CMK (cell line): ENCODE measurements at places on chromosomes 6 and 20.

- no peak for DNase-seq
These were observed 25.4 kb upstream of the AFDN start for GRCh38 chr6:167801263-167801662.

- DNase-seq = no peak
These were observed 126.9 kb downstream of the MRPL14 start for GRCh38 chr6:44000164-44000842.

DNA sequence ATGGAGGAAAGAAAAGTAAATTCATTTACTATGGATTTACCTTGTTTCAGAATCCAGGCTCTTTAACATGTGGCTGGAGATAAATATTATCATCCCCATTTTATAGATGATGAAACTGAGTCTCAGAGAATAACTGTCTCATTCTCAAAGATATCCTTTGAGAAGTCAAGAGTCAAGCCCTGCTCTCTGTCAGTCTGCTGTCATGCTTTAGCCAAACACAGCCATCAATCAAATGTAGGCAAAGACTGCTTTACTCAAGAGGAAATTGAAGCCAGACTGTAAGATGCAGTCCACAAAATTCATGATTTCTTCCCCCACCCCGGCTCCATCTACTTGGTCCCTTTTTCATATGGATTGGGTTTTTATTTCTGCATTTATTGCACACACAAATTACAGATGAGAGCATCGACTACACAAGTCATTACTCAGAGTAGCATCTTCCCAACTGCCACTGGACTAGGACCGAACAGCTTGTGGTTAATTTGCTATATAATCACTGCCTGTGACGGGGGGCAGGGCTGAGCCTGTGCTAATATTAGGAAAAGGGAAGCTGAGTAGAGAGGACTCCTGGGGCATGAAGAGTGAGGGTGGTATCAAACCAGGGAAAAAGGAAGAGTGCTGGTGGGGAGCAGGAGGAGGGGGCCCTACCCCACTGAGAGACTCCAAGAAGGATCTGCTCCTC is 102.7 kb upstream of the TOP1 start:
- DNase-seq = no peak

GRCh38 chr20:40491009-40491590 is 197.9 kb downstream of the MAFB start:
- no peak for DNase-seq

DNA sequence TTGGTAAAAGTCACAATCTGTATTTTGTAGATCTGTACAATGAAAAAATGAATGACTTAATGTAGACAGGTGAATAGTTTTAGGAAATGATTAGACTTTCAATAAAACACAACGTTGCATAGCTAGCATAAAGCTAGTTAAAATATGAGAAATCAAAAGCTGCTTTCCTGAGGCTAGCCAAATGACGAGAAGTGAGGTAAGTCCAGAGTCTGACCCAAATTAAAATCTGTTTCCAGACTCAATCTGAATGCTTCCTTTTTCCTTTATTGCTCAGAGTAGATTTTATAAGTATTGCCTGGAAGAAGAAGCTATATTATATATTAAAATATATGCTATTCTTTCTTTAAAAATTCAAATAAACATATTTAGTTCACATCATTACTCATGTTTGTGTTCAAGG is 615.4 kb downstream of the CD109 start:
- DNase-seq = no peak

GRCh38 chr6:156279261-156279969 is 497.8 kb upstream of the ARID1B start:
- DNase-seq = no peak

DNA sequence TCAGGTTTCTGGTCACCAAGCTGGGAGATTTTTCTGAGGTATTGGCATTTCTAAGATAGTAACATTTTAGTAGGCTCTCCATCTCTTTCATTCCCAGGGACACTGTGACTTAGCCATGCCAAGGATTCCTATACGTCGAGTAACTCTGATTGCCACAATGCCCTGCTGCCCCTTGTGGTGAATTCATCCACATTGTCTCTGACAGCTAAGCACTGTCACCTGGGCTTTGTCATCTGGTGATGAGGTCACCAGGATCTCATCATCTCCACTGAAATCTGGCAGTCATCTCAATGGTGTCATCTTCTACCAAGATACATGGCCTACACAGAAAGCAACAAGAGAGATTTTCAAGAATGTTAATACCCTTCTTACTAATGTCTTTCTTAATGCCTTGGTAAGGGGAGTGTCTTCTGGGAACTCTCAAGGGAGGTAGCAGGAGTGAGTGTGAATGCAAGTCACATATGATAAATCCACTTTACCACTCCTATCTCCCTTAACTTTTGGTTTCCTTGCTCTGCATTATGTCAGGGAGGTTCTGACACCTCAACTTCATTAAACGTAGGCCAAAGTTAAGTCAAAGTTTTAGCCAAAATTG is 246.7 kb downstream of the CD109 start:
- DNase-seq = no peak

DNA sequence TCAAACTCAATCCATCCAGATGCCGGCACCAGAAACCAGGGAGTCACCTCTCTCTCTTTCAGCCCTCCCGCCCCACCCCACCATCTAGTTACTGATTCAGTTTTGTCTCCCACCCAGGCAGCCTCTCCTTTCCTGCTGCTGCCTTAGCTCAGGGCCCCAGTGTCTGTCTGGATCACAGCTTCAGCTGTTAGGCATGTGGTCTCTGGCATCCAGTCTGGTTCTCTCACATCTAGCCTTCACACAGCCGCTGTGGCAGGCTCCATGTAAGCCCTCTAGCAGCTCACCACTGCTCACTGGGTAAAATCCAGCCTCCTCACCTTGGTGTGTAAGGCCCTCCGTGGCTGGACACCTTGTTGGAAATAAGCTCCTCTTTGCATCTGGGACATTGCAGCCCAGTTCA is 21.3 kb downstream of the AARS2 start:
- DNase-seq = no peak

GRCh38 chr20:34871966-34872621 is 562 bp downstream of the GGT7 start:
- no peak for DNase-seq

DNA sequence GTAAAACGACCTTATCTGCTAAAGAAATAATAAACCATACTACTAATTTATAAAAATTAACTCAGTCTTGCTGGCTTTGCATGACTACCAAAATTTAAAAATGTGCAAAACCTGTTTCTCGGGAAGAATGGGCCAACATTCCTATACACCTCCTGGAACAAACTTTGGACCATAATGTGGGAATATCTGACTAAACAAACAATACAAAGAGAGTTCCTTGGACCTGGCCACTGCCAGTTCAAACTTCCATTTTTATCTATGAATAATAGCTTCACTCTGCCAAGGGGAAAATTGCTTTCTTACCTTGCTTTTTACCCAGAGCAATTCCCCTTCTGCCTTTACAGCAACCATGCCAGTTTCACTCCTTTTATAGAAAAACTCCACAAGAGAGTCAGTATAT is 38.7 kb upstream of the POU5F1 start:
- DNase-seq = no peak

GRCh38 chr6:11426571-11426970 is 111.0 kb upstream of the TMEM170B start:
- DNase-seq = no peak

- no peak for DNase-seq
These were observed 54.8 kb upstream of the EDN1 start for GRCh38 chr6:12235341-12235740.

- no peak for DNase-seq
These were observed 173.6 kb downstream of the TFAP2B start for GRCh38 chr6:50992232-50992631.

GRCh38 chr6:8108759-8109539 is 6.6 kb upstream of the EEF1E1 start:
- no peak for DNase-seq

- no peak for DNase-seq
These were observed 60.9 kb upstream of the CD93 start for GRCh38 chr20:23146857-23147637.

DNA sequence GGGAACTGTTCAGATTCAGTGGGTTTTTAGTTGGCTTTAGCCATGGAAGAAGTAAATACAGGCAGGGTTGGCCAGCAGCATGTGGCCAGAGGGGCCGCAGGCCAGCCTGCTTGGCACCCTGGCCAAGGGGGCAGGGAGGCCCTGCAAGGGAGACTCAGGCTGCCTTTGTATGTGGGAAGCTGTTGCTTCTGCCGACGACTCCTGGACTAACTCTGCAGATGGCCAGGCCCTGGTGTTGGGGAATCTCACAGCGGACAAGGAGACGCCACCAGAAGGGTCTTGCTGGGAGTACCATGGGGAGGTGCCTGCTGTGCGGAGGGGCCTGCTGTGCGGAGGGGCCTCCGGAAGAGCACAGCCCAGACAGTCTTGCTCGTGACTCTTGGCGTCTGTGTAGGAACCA is 25.2 kb downstream of the PYGB start:
- DNase-seq = no peak

- no peak for DNase-seq
These were observed 110.6 kb downstream of the CDKAL1 start for GRCh38 chr6:20644667-20645370.

GRCh38 chr6:14231071-14231483 is 113.5 kb downstream of the CD83 start:
- DNase-seq = no peak

- DNase-seq = no peak
These were observed 13.4 kb upstream of the THEMIS start for GRCh38 chr6:127914240-127914639.

- no peak for DNase-seq
These were observed 79.2 kb upstream of the PHACTR2 start for GRCh38 chr6:143598466-143599080.

DNA sequence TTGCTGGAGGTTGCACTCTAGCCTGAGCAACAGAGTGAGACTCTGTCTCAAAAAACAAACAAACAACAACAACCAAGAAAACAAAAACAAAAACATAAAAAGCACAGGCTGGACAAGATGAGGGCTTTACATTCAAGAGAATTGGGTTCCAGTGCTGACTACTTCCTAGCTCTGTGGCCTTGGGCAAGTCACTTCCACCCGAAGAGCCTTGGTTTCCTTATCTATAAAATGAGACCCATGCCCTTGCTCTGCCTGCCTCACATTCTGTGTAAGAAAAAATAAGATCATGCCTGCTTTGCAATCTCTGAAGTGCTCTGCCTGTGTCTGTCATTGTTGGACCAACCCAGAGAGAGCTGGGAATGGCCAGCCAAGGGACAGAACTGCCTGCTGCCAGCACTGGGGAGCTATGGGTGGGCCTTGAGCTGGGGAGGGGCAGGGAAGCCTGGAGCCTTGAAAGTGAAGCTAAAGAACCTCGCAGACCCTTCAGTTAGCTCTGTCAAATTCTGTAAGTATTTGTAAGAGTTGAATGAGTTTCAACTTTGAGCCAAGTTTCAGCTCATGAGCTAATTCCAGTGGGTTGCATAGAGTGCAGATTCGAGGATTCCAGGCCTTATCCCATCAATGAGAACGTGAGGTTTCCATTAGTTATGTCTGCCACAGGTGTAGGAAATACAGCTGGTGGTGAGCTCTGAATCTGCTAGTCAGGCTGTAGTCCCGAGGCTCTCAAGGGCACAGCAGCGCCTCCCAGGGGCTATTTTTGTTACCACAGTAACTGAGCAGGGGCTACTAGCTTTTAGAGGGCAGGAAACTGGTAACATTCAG is 93.2 kb downstream of the DLGAP4 start:
- no peak for DNase-seq

- DNase-seq = no peak
These were observed 28.9 kb downstream of the STX7 start for GRCh38 chr6:132483779-132484679.

- no peak for DNase-seq
These were observed 157.8 kb upstream of the SALL4 start for GRCh38 chr20:51960047-51960675.

DNA sequence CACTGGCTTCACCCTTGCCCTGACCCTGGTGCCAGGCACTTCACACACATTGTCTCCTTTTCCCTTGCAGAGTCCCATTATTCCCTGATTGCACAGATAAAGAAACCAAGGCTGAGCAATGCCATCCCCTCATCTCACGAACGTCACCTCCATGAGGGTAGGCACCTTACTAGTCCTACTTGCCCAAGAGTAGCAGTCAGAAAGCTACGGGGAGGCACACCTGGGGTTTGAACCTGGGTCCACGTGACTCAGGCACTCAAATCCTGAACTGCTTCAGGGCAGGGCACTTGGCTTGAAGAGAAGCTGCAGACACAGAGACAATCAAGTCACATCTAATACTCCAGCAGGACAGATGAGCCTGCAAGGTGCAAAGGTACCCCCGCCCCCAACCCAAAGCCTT is 1.9 kb downstream of the BCAS1 start:
- DNase-seq = no peak

- DNase-seq = no peak
These were observed 70.7 kb upstream of the PRSS16 start for GRCh38 chr6:27176523-27177484.

- DNase-seq = no peak
These were observed 563.3 kb upstream of the HS3ST5 start for GRCh38 chr6:114906096-114906495.

- DNase-seq = no peak
These were observed 57.0 kb upstream of the PREP start for GRCh38 chr6:105459864-105460263.

DNA sequence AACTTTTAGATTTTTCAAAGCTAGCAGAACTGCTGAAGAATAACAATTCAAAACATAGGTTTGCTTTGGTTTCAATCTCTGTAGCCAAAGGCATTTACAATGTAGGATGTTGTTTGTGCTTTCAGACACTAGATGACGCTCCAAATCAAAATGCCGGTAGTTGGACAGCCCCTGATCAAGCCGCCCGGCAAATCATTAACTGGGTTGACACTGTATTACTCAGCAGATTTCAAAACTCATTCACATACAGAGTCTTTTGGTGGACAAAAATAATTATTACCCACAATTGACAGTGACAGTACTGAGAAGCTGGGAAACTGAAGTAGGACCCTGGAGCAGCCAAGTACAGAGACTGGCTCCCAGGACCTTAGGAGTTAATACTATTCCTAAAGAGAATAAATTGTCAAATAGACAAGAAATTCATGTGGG is 21.3 kb upstream of the HFE start:
- no peak for DNase-seq

DNA sequence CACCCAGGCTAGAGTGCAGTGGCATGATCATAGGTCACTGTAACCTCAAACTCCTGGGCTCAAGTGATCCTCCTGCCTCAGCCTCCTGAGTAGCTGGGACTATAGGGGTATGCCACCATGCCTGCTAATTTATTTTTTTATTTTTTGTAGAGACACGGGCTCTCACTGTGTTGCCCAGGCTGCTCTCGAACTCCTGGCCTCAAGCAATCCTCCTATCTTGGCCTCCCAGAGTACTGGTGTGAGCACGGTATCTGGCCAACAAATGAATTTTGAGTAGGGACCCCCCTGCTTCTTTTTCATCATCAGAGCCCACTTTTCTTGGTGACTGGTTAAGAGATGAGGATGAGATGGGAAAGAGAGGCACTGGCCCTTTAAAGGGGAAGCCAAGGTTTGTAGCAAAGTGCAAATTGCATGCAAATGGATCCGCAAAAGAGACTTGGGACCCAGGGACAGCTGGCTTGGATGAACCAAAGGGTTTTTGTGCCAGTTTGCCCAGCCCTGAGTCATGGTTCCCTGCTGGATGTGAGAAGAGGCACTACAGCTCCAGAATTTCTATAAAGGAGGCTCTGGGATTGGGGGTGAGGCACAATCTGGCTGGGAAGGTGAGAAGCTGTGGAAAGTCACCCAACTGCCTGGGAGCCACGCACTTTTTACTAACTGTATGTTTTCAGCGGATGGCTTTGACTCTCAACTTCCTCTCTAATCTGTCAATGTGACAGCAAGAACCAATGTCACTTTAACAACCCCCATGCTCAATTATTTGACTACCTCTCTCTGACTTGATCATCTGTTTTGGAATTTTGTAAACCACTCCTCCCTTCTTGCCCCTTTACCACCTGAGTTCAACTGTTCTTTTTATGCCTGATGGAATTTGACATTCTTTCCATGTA is 58.7 kb upstream of the RNF24 start:
- no peak for DNase-seq
